ENCODE measurements at places on chromosomes 11 and 22.

- DNase-seq = no peak
These were observed 1459.4 kb upstream of the TENM4 start for GRCh38 chr11:80900265-80900664.

DNA sequence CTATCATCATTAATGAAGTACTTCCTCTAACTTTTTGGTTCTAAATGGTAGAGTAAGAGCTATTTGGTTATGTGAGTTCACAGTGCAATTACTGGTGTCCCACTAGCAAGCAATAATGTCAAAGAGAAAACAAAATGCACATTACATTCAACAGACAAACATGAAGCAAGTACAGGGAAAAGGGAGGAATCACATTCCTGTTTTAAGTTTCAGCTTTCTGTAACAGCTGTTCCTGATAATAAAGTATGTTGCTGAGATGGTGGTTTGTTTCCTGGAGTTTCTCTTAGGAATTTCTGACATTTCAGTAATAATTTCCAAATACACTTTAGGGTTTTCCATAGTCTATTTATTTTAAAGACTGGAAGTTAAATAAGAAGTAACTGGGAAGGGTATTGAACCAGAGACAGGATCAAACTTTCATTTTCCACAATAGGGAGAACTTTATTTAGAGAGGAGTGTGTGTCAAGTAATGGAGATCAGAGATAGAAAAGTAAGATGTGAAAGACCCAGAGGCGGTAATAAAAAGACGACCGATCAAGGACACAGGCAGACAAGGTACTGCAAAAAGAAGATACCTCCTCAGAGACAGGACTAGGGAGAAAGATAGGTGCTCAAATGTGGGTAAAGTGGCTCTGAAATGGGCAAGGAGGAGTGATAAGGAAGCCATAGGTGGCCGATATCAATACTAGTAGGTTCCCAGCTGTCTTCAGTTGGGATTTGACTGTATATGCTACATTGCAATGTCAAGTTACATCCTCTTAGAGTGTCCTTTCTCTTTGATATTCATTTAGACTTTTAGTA is 20.8 kb upstream of the CLNS1A start:
- no peak for DNase-seq

DNA sequence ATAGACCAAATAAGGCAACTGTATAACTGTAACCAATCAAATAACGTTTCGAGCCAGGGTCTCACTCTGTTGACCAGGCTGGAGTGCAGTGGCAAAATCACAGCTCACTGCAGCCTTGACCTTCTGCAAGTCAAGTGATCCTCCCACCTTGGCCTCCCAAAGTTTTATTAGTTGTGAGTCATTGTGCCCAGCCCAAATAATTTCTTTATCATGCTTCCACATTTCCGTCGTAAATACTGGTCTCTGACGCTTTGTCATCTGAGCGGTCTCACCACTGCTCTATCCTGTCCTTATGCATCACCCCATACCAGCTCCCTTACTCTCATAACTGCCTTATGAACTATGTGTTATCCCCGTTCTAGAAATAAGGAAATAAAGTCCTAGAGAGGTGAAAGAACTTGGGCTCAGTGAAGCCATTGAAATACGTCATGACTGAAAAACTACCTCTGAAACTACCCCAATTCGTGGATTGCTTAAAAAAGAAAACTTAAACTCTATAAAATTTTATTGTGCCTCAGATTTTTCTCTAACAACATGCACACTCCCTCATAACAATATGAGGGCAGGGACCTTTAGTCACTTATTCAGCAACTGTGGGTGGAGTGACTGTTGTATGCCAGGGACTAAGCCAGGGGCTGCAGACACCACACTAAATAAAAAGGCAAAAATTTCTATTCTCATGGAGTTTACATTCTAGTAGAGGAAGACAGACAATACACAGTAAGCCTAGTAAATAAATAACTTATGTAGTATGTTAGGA is 15.8 kb upstream of the RTN4RL2 start:
- DNase-seq = no peak

DNA sequence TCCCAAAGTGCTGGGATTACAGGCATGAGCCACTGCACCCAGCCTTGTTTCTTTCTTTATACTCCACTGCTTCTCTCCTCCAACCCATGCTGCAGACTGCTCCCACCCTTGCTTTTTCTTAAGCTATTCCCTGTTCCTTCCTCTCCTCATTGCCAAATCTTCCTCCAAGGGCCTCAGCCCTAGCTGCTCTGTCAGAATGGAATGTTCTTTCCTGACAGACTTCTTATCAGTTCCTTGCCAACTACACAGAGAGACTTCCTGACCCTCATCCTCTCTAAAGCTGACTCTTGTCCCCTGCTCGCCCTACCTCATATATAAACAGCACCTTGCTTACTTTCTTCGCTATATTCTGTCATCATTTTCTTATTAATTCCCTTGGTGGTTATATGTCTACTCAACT is 16.9 kb upstream of the PIK3C2A start:
- no peak for DNase-seq

- DNase-seq = peak; percentile 54
These were observed 2193.4 kb upstream of the RAG2 start for GRCh38 chr11:38791346-38791961.

DNA sequence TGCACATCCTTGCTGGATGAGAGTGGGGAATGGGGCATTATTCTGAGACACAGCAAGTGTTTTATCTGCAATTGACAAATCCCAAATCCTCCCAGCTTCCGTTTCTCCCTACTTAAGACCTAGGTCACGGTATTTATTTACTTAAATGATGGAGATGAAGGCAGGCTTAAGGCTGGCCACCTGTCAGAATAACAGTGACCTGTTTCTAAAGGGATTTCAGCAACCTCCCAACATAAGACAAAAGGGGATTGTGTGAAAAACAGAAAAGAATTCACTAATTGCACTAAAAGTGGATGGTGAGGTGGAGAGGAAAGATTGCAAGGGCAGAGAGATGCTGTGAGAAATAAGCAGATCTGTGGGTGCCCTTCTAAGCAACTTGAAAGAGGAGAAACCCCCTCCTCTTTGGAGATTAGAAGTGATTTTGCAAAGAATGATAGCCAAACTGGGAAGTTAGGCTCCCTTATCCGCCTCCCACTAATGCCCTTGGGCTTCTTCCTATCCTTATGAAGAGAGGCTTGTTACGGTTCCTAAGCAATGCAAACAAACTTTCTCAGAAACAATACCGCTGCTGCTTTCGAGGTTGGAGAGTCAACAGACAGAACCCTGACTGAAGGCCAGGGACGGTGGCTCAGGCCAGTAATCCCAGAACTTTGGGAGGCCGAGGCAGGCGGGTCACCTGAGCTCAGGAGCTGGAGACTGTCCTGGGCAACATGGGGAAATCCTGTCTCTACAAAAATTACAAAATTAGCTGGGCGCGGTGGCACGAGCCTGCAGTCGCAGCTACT is 84.3 kb downstream of the ARL14EP start:
- peak; percentile 26 for DNase-seq

DNA sequence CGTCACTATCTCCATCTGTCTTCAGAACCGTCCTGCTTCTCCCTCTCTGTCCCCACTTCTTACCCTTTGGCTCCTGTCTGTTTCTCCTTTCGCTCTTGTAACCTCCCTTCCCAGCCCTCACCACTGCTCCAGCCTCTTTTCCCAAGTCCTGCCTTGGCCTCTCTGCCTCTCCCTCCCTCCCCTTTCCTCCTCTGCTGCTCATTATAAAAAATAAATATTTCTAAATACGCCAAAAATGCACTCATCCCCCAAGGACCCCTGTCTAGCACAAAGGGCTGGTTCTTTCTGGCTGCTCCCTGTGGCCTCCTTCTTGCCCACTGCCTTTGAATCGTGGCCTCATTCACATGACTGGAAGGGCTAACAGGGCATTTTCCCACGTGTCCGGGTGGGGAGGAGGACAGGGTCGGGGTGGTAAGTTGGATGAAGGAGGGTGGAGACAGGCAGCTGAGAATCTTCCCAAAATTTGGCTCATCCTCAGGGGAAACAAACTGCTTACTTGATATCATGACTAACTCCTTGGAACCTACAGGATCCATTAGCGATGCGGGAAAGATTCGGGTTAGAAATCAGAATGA is 26.4 kb upstream of the OAF start:
- DNase-seq = no peak

GRCh38 chr11:64876835-64877341 is 1.5 kb downstream of the EHD1 start:
- DNase-seq = peak; percentile 39

DNA sequence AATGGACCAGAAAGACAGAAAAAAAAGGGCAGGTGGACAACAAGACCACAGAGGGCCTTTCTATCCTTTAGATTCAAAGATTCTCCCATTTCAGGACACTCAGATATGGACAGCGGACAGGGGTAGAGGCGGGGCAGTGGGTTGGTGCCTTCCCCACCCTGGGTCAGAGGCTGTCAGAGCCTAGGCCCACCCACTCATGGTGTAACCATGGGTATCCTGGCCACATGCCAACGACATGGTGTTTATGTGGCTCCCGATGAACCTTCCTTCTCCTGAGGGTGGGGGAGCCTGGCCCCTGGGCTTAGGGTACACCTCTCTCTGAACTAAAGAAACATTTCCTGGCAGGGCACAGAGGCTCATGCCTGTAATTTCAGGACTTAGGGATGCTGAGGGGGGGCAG is 14.3 kb upstream of the P2RY2 start:
- no peak for DNase-seq

DNA sequence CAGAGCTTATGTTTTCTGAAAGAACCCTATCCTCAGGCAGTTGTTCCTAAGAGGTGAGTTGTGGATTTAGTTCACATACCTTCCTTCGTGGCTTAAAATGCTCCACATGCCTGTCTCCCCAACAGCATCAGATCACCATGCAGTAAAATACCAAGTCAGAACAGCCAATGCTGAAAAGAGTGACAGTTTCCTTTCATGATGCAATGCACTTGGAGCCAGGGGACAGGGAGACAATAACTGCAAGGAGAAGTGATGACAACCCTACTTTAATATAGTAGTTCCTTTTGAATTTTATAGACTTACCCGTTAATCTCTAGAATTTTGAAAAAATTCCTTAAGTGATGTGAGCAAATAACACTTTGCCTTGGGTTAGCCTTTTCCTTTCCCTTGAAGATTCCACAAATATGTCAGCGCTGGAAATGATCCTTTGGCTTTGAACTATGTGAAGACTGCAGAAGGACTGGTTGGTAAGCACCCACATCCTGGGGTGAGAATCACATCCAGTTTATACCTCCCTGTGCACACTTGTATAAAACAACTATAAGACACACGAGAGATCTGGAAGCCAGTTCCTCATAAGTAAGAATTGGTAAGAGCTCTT is 71.2 kb downstream of the PIWIL4 start:
- no peak for DNase-seq

- DNase-seq = no peak
These were observed 23.1 kb downstream of the FADD start for GRCh38 chr11:70226183-70226582.

DNA sequence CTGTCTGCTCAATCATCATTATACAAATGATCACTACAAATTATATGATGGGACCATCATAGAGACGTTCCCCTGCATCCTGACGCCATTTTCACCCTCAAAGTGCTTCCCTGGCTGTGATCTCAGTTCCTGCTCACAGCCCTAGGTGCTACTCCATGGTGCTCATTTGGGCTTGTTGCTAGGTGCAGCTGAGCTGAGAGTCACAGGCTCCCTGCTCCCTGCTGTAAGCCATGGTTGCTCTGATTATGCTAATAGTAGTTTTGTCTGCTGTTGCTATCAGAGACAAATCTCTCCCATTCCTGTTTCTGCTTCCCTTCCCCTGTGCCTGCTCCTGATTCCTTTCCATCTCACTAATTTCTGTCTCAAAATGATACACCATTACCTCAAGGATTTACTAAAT is 474.3 kb downstream of the METTL15 start:
- no peak for DNase-seq

- no peak for DNase-seq
These were observed 8.1 kb upstream of the RNH1 start for GRCh38 chr11:515131-515530.

DNA sequence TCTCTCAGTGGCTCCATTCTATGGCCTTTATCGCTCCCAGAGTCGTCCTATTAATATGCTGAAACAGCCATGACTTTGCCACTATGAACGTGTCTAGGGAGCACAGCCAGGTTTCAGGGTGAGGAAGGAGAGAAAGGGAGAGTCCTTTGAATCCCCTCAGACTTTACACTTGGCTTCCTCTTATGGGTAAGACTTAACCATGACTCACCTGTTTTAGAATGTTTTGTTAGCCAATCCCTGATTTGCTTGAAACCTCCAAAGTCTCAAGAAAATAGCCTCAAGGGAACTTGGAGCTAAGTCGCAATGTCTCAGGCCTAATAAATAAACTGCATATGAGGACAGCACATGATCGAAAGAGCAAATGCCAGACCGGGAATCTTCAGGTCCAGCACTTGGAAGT is 131.2 kb upstream of the RCN1 start:
- no peak for DNase-seq

GRCh38 chr11:129460714-129461113 is 85.1 kb downstream of the BARX2 start:
- peak; percentile 53 for DNase-seq

DNA sequence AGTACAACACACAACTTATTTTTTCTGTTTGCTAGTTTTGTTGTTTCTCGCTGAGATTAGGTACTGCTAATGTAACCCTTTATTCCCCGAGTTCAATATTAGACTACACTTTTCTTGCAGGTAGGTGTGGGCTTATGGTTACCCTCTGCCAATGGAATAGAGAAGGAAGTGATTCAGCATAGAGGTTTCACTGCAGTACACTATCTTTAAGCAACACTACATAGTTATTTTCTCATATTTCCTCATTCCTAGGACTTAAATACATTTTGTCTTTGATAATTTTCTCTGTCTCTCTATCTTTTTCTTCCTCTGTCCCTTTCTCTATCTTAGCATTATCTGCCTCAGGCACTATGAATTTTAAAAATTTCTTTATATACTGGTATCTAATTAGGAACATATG is 791.0 kb downstream of the FAM181B start:
- DNase-seq = no peak

DNA sequence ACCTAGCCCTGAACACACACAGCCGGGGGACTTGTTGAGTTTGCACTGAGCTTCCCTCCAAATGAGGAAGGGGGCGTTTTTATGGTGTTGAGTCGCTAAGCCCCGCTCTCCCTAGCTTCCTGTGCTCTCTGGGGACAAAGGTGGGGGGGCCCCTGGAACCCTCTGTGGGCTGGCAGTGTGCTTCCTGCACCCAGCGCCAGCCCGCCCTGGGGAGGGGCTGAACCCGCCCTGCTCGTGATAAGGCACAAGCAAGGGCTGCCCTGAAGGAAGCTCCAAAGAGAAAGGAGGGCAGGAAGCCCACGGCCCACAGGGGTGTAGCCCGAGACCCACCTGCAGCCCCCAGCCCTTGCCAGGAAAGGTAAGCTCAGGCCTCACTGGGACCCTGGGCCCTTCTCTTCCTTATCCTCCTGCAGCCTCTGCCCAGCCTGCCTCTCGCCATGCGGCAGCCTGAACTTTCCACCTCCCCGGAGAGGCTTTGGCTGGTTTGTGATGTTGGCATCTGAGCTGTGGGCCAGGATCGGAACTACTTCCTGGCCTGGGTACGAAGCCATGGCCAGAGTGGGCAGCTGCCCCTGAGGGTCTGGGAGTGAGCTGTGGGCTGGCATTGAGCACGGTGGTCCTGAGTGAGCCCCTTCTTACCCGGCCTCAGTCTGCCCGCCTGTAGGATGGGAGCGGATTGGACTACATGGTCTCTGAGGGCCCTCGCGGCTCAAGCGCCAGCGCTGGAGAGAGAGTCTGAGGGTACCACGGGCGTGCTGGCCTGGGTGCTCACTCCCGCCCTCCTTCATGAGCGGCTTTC is at the start of gene FERMT3:
TSS of gene FERMT3 (plus strand) at position 265 of the 799 bp plus-strand sequence. CDS start 644 bp downstream, outside the sequence.
- no peak for DNase-seq

GRCh38 chr11:128871168-128871610 is 4.1 kb upstream of the KCNJ1 start:
- DNase-seq = no peak

- DNase-seq = no peak
These were observed 282 bp downstream of the PC start for GRCh38 chr11:66957971-66958231.

Data from HepG2 (cell line).